Uterus (tissue), 4 donors: ENCODE measurements at places on chromosomes 11 and 22. TPM values are rescaled to one million over a fixed set of nuclear protein-coding genes. Genes with fewer than 3 reads are reported as not detected.
A peak's percentile ranks its signal among the peaks of the same experiment; 100 is the strongest.

Gene TOLLIP
- 50.2 TPM for total RNA-seq

Gene CHID1
- 20.3 TPM for total RNA-seq

Gene PAX6
- total RNA-seq: 0.62 TPM

Gene XKR3
- total RNA-seq: not detected

DNA sequence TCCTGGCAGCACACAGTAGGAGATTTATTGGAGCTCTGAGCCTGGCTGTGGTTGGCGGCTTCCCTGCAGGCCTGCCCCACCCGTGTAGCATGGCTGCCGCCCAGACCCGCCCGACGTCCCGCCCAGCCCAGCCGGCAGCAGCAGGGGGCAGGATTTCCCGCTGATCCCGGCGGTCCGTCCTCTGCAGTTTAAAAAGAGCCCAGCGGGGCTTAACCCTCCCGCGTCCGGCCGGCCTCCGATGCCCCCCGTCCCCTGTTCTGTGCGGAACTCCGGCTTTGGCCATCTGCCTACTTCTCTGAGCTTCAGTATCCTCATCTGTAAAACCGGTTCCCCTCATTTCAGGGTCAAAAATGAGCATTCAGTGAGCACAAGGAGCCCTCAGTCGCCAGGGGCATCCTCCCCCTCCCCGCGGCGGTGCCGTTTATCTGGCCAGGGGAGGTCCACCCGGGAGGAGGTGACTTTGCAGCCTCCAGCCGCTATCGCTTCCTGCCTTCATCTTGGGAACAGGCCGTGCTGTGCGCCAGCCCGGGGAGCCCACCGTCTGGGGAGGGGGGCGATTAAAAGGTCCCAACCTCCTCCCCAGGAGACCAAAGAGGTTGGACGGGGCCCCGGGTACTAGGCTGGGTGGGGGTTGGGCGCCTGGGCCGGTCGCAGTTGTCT lies at the start of gene GAS2L1:
TSS of gene GAS2L1 (plus strand) at position 476 of the 660 bp plus-strand sequence. CDS start 1,456 bp downstream, outside the sequence.
- DNase-seq: peak; percentile 80

DNA sequence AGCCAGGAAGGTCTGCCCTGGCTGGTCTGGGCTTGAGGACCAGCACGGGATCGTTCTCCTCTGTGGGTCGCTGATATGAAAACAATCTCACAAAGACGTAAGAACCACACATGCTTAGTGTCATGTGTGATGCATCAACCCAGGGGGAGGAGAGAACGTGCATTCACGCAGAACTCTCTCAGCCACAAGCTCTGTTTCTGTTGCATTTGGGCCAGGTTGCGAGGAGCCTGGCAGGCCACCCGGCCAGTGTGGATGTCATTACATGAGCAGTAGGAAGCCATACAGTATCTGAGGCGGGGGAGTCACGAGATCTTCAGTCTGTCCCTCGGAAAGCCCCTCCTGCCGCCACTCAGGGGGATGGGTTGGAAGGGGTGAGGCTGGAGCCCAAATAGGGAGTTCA lies 53.1 kb upstream of the KCNQ1OT1 start:
- DNase-seq: no peak

DNA sequence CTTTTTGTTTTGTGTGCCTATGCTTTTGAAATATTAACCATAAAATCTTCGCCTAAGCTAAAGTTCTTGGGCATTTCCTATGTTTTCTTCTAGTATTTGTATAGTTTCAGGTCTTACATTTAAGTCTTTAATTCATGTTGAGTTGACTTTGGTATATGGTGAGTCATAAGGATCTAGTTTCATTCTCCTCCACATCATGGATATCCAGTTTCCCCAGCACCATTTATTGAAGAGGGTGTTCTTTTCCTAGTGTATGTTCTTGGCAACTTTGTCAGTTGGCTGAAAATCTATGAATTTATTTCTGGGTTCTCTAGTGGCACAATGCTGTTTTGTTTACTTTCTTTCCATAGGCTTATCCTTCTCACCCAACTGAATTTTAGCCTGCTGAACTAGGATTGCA lies 49.0 kb downstream of the CTSC start:
- no peak for DNase-seq

GRCh38 chr11:120871924-120872323 lies 152.0 kb upstream of the TBCEL start:
- DNase-seq: no peak
